ACHN (cell line): ENCODE measurements at places on chromosomes 16 and 17.
A peak's percentile ranks its signal among the peaks of the same experiment; 100 is the strongest.

GRCh38 chr17:48492401-48493298, 38.2 kb downstream of the HOXB1 start:
- peak; percentile 65 for DNase-seq

GRCh38 chr17:19260958-19261357, 23.8 kb downstream of the EPN2 start:
- no peak for DNase-seq

- no peak for DNase-seq
Observed at GRCh38 chr17:1486802-1487695, 5.4 kb downstream of the MYO1C start.

GRCh38 chr17:31915456-31916100, 14.1 kb upstream of the UTP6 start:
- DNase-seq = no peak

- DNase-seq = no peak
Observed at GRCh38 chr16:57786632-57787518, 15.4 kb downstream of the KIFC3 start.

DNA sequence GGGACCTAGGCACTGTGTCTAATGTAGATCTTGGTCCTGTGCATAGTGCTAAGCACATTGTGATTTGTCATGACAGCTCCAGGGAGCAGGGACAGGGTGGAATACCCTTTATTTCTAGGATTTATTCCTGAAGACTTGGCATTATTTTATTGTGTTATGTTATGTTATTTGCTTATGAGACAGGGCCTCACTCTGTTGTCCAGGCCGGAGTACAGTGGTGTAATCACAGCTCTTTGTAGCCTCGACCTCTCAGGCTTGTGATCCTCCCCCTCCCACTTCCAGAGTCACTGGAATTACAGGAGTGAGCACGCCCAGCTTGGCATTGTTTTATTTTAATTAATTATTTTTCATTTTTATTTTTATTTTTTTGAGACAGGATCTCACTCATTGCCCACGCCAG, 40.5 kb upstream of the USP7 start:
- no peak for DNase-seq

DNA sequence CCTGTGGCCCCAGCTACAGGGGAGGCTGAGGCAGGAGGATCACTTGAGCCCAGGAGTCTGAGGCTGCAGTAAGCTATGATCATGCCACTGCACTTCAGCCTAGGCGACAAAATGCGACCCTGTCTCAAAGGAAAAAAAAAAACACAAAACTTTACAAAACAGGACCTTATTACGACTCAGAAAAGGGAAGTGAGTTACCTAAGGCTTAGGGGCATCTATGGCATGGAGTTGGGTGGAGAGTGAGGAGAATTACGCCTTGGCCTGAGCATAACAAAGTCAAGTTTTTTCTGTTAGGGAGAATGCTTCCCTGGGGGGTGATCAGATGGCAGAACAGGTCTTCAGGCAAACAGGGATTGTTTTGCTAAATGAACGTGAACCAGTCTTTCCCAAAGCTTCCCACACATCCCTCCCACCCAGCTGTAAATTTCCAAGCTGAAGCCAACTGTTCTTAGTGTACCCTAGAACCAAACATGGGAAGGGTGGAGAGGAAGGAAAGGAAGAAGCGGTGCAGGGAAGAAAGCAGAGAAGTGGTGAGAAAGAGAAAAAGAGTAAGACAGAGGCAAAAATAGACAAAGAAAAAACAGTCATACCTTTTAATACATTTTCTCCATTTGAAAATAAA, 24.6 kb upstream of the TNRC6C start:
- DNase-seq = no peak

- no peak for DNase-seq
Observed at GRCh38 chr17:66953630-66954020, 10.9 kb upstream of the CACNG4 start.

DNA sequence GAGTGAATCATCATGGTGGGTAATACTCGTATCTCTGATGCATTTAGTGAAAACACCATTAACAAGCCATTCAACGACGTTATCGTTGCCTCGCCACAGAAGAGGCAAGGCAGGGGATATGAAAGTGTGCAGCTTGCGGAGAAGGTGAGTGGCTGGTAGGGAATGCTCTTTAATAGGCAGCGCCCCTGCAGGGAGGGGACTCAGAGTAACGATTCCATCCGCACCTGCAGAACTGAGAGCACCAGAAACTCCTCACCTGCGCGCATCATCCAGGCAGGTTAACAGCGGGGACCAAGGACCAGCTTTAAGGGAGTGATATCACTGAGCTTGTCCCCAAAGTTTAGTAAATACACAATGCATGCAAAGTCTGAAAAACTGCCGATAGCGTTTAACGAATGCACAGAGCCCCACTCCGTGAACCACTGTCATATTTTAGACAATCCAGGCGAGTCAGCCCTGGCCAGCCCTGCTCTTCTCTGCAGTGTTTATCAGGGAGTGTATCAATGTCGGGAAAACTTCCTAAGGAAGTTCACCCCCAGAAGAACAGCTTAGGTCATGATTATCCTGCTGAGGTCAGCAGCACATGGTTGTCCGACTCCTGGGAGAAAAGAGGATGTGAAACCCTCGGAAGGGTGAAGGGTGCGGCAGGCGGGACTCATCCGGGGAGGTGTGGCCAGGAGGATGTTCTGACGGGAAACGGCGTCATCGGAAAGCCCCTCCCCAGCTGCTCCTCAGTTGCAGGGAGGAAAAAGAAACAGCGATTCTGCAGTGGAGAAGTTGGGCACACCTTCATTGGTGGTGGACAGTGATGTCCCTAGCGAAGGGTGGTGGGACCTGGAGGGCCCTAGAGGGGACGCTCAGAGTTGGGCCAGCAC, 68.5 kb upstream of the DNAH17 start:
- no peak for DNase-seq

DNA sequence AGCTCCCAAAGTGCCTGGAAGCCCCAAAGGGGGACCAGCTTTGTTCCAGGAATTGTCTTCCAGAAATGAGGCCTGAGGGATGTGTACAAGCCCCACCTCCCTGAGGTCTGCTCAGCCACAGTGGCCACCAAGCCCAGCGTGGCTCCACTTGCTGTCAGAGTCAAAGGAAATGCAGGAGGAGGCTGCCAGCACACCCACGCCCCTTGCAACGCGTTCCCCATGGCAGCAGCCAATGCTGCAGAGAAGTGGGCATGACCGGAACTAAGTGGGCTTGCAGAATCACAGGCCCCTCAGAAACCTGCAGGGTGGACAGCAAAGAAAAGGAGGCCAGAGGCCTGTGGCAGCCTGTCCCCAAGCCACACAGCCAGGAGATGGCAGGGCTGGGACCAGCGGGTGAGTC, 320.8 kb downstream of the FOXL1 start:
- no peak for DNase-seq

- no peak for DNase-seq
Observed at GRCh38 chr16:12020009-12020408, 43.5 kb downstream of the SNX29 start.

- no peak for DNase-seq
Observed at GRCh38 chr16:65570261-65570660, 448.4 kb upstream of the CDH11 start.

- no peak for DNase-seq
Observed at GRCh38 chr16:7422036-7422888, 89.6 kb downstream of the RBFOX1 start.

DNA sequence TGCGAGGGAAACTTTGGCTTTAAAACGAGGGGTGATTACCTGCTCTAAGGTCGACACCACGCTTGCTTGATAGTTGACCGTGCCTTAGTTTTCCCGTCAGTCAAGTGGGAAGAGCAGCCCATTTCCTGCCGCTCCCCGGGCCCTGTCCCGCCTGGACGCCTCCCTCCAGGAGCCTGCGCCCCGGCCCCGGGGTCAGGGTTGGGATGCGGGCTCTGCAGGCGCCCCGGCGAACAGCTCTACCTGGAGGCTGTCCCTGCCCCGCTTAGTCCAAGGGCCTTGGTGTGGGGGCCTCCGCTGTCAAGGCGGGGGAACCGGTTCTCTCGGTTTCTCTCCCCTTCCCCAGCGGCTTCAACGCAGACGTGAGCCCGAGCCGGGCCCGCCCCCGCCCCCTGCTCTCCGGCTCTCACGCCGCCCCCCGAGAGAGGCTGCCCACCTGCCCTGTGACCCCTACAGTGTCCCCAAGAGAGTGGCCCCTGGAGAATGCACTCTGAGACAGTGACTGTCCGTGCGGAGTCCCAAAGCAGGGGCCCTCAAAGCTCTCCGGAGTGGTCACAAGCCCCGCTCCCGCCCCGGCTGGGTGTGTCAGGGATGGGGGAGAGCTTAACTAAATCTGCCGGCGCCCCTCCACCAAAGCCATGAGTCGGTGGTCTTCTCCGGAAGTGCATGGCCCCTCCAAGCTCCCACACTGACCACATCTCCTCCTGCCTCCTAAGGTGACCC, 117.4 kb upstream of the SMURF2 start:
- DNase-seq = no peak
